Iris pigment epithelial cell (primary cell): ENCODE measurements at places on chromosomes 1 and 21.

DNA sequence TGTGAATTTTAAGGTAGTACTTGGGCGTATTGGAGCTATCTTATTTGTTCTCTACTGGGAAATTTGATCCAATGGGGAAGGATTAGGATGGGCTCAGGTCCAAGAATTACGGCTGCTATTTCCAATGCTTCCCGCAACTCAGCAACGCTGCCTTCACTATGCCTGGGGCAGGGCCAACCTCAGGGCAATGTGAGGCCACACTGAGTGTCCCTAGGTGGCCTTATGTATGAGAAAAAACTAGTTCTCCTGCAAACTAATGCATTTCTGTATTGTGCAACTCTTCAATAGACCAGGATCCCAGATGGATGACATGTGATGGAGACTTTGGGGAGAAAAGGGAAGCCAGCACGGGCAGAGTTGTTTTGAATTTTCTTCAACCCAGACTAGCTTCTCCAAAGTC lies 168.1 kb downstream of the DUSP10 start:
- peak; percentile 25 for DNase-seq

GRCh38 chr1:11273595-11274234 lies 717 bp downstream of the UBIAD1 start:
- DNase-seq, result no peak

DNA sequence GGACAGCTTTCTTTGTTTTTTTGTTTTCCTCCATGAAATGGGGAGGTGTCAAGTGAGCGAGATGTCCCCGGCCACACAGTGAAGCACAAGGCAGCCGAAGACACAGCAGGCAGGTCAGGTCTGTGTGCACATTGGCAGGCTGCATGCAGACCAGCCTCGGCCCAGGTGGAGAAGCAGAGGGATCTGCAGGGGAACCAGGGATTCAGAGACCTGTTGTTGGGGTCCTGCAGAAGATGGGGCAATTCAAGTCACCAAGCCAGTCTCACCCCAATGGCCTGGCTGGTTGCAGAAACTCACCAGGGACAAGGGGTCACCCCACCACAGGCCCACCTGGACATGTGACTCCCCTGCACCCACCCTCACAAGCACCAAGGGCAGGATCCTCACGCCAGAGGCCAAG lies 4.0 kb upstream of the ABCG1 start:
- no peak for DNase-seq

DNA sequence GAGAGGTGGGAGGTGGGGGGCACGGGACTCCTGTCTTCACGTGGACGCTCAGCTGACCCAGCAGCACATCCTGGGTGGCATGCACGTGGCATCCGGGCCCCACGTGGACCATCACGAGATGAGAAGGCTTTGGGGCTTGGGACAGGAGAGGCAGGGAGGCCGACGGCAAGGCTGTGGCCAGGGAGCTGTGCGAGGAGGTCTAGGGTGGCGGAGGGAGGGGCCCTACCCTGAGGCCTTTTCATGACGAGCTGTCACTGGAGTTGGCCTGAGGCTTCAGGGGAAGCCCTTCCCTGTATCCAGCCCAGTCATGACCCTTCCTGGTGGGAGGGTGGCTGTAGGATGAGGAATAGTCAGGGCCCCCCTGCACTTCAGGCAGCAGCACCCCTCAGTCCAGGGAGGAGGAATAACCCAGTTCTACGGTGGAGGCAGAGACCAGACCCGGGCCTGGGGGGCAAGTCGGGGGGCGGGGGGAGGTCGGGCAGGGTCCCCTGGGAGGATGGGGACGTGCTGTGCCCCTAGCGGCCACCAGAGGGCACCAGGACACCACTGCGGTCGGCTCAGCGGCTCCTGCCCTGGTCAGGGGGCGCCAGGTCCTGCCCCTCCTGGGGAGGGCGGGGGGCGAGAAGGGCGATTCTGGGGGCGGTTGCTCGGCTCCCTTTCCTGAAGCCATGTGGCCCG lies 2.0 kb upstream of the PERM1 start:
- DNase-seq, result no peak

DNA sequence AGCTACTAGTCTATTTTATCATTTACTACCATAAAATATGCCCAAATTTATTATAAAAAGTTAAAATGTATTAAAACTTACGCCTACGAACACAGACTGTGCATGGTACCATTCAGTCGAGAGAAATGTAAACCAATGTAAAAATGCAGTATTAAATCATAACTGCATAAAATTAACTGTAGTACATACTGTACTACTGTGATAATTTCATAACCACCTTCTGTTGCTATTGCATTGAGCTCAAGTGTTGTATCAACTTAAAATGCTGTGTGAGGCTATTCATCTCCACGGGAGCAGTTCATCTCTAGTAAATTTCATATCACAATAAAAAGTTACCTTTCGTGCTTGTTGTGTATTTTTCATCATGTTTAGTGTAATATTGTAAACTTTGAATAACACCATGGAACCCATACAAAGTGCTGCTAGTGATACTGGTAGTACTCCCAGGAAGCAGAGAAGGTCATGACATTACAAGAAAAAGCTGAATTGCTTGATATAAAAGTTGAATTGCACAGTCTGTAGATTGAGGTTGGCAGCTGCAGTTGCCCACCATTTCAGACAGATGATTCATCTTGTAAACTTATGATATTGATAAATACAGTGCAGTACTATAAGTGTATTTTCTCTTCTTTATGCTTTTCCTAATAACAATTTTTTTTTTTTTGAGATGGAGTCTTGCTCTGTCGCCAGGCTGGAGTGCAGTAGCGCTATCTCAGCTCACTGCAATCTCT lies 19.0 kb upstream of the CENPF start:
- DNase-seq, result no peak

DNA sequence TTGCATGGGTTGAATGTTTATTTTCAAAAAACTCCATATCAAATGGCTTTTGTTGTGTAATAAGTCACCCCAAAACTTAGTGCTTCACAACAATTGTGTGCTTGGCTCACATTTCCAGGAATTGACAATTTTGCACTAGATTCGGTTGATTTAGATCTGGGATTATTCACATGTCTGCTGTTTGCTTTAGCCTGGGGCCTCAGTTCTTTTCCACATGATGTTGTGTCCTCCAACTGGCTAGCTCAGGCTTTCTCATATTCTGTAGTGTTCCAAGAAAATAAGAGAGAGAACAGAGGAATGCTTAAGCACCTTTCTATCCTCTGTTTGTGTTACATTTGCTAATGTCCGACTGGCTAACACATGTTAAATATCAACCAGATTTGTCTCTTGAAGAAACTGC lies 281.5 kb upstream of the ADGRL4 start:
- DNase-seq, result no peak

GRCh38 chr1:53326598-53327181 lies 1.2 kb downstream of the LRP8 start:
- peak; percentile 32 for DNase-seq

DNA sequence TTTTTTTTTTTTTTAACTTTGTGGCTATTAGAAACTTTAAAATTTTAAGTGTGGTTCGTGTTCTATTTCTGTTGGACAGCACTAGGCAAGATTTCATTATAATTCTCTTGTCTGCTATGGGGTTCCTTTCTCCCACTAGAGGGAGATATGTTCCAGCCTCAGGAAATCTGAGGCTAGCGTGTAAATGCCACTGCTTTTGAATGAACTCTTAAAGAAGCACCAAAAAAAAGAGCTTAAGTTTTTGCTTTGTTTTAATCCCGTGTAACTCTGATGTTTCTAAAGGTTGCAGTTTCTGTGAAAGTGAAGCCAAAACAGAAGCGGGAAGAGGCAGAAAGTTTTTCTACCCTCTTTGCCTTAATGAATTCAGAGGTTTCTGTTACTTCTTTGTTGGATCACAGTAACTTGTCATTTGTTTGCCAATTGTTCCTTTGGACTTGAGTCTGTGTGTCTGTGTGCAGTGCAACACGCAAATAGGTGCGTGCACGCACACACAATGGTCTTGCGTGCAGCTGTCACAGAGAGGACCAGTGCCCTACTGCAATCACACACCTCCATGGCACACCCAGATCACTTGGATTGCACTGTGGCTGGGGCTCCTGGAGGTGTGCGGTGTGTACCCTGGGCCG lies 32.3 kb downstream of the HHAT start:
- DNase-seq, result peak; percentile 68

DNA sequence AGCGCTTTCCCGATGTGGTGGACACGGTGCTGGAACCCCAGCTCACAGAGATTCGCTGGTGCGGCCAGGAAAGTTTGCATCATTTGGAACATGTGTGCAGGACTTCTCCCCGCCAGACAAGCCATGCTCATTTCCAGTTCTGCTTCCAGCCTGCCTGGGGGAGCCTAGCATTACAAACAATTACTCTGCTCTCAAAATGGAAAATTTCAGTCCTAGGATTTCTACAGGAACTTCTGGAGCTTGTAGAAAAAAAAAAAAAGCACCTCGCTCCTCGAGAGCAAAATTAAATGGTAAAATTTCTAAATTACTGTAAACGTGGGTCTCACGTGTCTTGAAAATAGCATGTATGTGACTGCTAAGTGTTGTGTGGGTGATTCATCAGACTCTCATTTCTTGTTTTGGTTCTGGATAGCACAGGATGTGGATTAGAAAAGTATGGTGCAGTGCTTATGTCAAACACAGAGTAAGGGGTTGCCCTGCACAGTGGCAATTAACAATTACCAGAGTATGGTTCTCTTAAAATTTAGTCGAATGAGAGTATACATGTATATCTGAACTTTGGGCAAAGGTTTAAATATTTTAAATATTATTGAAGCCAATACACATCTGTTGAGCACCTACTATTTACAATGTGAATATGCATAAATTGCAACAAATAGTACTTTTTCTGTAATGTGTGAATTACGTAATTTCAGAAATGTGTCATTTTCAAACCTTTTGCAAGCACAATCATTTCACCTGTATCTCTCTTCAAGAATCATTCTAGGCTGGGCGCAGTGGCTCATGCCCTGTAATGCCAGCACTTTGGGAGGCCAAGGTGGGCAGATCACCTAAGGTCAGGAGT lies 61.8 kb upstream of the PTGFRN start:
- peak; percentile 63 for DNase-seq
